ENCODE measurements at places on chromosomes 16 and 17.

DNA sequence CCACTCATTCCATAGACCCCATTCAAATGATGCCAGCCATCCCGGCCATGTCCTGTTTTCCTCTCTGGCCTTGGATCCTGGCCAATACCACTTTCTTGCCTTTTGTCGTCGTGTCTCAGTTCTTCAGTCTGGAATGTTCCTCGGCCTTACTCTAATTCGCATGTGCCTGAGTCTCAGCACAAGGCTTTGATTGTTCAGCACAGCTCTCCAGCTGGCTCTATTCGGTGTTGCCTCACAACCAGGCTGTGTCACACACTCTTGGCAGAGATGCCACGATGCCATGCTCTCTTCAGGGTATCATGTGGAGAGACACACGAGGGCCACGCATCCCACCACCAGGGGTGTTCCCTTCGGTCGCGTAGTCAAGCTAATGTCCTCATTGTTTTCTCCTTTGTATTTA is 1.8 kb upstream of the VPS4A start:
- no peak for DNase-seq

DNA sequence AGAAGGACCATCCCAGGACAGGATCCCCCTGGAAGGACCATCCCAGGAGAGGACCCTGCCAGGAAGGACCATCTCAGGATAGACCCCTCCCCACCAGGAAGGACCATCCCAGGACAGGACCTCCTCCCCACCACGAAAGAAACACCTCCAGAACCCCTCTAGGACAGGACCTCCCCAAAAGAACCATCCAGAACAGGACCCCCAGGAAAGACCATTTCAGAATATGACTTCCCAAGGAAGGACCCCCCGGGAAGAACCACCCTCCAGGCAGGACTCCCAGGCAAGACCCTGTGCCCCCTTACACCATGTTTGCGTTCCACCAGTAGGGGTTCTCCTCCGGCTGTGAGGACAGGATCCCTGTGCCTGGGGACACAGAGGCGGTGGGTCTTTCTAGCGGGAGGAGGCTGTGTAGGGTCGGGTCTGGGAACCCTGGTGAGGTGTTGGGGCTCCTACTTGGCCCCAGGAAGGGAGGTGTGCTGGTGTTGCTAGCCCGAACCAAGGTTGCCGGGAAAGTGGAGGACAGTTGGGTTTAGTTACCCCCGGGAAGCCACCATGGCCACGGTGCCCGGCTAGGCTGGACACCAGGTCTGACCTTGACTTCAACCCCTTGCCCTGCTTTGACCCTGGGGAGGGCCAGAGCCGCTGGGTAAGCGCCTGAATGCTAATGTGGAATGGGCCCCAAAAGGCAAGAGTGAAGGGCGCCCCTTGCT is 2.2 kb downstream of the NOTUM start:
- no peak for DNase-seq

DNA sequence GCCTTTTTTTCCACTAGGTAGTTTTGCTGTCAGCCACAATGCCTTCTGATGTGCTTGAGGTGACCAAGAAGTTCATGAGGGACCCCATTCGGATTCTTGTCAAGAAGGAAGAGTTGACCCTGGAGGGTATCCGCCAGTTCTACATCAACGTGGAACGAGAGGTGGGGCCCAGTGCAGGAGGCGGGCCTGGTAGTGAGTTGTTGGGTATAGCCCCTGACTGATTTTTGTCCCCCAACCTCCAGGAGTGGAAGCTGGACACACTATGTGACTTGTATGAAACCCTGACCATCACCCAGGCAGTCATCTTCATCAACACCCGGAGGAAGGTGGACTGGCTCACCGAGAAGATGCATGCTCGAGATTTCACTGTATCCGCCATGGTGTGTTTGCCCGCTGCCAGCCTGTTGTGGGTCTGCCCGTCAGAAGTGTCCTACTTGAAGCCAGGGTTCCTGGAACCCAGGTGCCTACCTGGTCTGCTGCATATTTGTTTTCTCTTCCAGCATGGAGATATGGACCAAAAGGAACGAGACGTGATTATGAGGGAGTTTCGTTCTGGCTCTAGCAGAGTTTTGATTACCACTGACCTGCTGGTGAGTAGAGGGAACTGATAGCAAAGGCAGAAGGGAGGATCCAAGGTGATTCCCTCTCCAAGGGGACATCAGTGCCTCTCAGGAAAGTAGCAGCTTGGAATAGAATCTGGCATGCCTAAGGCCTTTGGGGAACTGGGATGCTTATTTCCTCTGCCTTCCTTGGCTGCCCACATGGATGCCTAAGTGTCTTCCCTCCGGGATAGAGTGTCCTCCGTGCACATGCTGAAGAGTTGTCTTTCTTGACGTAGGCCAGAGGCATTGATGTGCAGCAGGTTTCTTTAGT is 1.9 kb upstream of the CD68 start:
- DNase-seq, result no peak

DNA sequence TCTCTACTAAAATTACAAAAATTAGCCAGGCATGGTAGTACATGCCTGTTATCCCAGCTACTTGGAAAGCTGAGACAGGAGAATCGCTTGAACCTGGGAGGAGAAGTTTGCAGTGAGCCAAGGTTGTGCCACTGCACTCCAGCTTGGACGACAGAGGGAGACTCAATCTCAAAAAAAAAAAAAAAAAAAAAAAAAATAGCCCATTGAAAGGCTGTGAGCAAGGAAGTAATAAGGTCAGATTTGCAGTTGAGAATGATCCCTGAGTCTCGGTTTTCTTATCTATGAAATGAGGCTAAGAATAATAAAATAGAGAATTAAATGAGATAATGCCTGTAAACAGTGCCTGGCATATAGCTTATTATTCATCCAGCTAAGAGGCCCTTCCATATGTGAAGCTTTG is 1.3 kb upstream of the PDK2 start:
- DNase-seq, result no peak

- DNase-seq, result no peak
Measured at GRCh38 chr17:7612294-7612640, 2.4 kb downstream of the FXR2 start.

DNA sequence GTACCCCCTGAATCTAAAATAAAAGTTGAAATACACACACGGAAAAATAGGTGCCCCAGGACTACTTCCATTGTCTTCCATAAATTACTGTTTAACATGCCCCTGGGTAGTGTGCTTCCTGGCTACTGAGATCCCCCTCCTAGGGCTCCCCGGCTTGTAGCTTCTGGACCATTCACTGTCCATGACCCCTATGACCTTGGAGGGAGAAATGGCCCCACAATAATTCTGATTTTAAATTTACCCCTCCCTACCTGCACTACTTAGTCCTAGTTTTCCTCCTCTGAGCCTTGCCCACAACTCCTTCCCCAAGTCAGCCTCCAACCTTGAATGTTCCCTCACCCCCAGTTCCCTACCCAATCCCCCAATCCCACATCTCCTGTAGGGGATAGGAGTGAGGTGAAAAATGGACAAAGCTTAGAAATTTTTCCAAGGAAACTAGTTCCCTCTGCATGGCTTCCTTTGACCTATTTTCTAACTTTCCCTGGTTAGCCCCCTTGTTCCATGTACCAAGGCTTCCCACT is 9.5 kb upstream of the MSL1 start:
- DNase-seq, result no peak

DNA sequence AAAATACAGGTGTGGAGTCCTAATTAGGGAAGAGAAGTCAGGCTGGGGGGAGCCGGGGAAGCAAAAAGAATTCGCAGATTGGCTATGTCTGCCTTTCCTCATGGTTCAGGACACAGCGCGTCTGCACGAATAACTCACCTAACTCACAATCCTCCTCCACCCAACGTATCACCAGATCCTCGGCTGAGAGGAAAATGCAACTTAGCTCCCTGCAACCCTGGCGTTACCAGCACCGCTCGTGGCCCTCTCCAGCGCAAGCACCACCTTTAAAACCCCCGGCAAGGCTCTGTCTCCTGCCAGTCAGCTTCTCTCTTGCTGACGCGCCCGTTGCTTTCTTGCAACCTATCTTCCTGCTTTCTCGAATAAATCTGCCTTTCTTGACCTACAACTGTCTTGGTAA is 49.8 kb upstream of the METRNL start:
- no peak for DNase-seq

All from body of pancreas (tissue), 4 donors.